Fibroblast of lung (primary cell): ENCODE measurements at places on chromosomes 13 and 19. TPM values are rescaled to one million over a fixed set of nuclear protein-coding genes. Genes with fewer than 3 reads are reported as not detected.

Gene C19orf33
- not detected in 2 replicates for total RNA-seq

Gene GIPC3
- total RNA-seq, result under 0.01 TPM in 2 replicates

Gene ZNF525
- 6.8 and 7.4 TPM in 2 replicates for total RNA-seq

Gene FSD1
- total RNA-seq, result 8.7 and 10.1 TPM in 2 replicates

Gene TLE6
- 0.51 and 1.7 TPM in 2 replicates for total RNA-seq

Gene ENOX1
- total RNA-seq, result 4.4 and 7.6 TPM in 2 replicates

Gene ADAT3
- total RNA-seq, result 1.5 and 1.7 TPM in 2 replicates

Gene KLHL1
- total RNA-seq, result not detected in 2 replicates

Gene ANGPTL8
- total RNA-seq, result not detected in 2 replicates

Gene SMAD9
- total RNA-seq, result 2.6 and 4.8 TPM in 2 replicates

Gene VSTM1
- total RNA-seq, result not detected in 2 replicates

Gene FAM124A
- 2.6 and 4.8 TPM in 2 replicates for total RNA-seq

Gene SSBP4
- total RNA-seq, result 58.6 and 76.5 TPM in 2 replicates

Gene FFAR2
- not detected in 2 replicates for total RNA-seq

Gene PPAN
- 22.6 and 26.5 TPM in 2 replicates for total RNA-seq

Gene ZNF724
- 1.3 and 3.3 TPM in 2 replicates for total RNA-seq

Gene TSC22D1
- total RNA-seq, result 57.8 and 97.6 TPM in 2 replicates

Gene TEX101
- total RNA-seq, result not detected in 2 replicates

Gene ZSCAN4
- total RNA-seq, result not detected in 2 replicates

Gene ANKLE1
- total RNA-seq, result 0.17 and 0.26 TPM in 2 replicates

Gene FUT1
- total RNA-seq, result under 0.01 and 0.17 TPM in 2 replicates

Gene DIRAS1
- total RNA-seq, result 11.3 and 19.0 TPM in 2 replicates

Gene KRTDAP
- not detected in 2 replicates for total RNA-seq

Gene CGB3
- total RNA-seq, result not detected in 2 replicates

Gene PSMD8
- 190 and 217 TPM in 2 replicates for total RNA-seq

Gene NCAN
- total RNA-seq, result under 0.01 TPM in 2 replicates

Gene GPR32
- not detected in 2 replicates for total RNA-seq

Gene RASIP1
- total RNA-seq, result 0.99 and 1.5 TPM in 2 replicates

Gene RNF225
- total RNA-seq, result under 0.01 TPM in 1 of 2 replicates, not detected in the other

Gene IFI30
- 3.1 and 8.8 TPM in 2 replicates for total RNA-seq

Gene CCL25
- total RNA-seq, result not detected in 2 replicates

Gene PTGER1
- total RNA-seq, result 9.7 and 18.7 TPM in 2 replicates

Gene ZNF575
- 0.26 and 0.33 TPM in 2 replicates for total RNA-seq

Gene ZNF177
- total RNA-seq, result 2.1 and 3.3 TPM in 2 replicates

Gene WDR87
- not detected in 2 replicates for total RNA-seq

Gene LGALS4
- total RNA-seq, result not detected in 2 replicates

Gene CABP5
- not detected in 2 replicates for total RNA-seq

Gene ZNF491
- total RNA-seq, result 3.3 and 5.8 TPM in 2 replicates
